Posterior vena cava (tissue), 2 donors: ENCODE measurements at places on chromosomes 7 and 10. TPM values are rescaled to one million over a fixed set of nuclear protein-coding genes. Genes with fewer than 3 reads are reported as not detected.

The FKBP6 gene
- not detected for total RNA-seq

The MUC12 gene
- total RNA-seq, result 0.62 TPM

The COL17A1 gene
- 0.88 TPM for total RNA-seq

The SUN3 gene
- not detected for total RNA-seq

The NFKB2 gene
- 21.5 TPM for total RNA-seq

The SEMA3D gene
- total RNA-seq, result 21.4 TPM

The STK31 gene
- total RNA-seq, result 0.62 TPM

DNA sequence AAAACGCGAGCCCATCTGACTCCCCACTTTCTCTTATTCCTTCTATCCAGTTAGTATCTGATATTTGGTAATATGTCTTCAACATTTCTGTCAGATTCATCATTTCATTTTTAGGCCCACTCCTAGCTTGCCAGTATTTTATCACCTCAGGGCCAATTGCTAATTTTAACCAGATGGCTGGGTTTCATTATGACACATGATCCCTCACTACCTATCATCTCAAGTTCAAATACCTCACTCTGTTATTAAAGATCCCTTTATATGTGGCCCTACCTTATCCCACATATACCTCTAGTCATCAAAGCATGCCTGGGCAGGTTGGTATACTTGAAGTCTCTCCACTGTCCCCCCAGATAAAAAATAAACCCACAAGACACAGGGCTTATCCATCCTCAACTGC lies 104.9 kb downstream of the RNLS start:
- no peak for DNase-seq

GRCh38 chr10:109912335-109913281 lies 10.7 kb downstream of the XPNPEP1 start:
- no peak for DNase-seq

DNA sequence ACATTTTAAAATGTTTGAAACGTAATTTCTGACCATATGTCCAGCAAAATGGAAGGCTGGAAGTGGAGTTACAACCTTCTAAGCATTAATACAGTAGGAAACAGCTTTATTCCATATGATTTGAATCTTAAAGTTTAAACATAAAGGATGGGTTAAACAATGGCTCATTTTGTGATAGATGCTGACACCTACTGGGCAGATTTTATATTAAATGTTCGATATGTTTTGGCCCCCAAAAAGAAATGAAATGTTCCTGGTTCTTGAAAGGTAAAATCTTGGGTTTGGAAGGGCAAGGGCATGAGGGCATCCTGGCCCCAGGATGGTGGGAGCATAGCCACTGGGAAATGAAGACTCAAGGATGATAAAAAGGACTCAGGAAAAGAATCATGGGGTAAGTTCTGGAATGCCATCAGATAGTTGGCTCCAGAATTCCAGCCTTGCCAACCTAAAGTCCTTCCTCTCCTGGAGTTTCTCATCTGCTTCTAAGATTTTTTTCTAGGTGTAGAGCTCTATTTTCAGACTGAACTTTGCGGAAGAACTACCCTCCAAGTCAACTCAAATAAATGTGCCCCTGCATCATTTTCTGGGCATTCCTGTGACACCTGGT lies 34.6 kb upstream of the SLC35G1 start:
- DNase-seq, result no peak

- no peak for DNase-seq
These were observed 129.9 kb upstream of the TAC1 start for GRCh38 chr7:97601931-97602457.

- no peak for DNase-seq
These were observed 205.3 kb downstream of the ARHGAP21 start for GRCh38 chr10:24518411-24518810.

DNA sequence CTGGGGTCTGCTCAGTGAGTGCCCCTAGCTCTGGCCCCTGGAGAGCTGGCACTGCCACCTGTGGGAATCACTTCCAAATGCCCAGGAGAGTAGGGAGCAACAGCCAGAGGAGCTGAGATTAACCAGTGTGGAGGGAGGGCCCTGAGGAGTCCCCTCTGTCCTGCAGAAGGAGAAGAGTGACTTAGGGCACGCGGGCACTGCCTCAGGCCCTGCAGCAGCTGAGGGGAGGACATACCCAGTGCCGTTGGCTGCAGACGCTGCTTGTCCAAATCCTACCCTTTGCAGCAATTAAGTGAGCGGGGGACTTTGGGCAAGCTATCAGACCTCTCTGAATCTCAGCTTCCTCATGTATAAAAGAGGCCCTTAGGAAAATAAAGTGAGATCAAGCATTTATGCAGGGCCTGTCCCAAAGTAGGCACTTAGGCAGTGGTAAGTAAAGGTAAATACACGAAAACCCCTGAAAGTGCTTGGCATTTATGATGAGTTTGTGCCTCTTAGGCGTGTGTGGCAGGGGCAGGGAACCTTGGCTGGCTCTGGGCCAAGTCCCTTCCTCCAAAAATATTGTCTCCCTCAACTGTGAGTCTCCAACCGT lies 16.9 kb downstream of the PRF1 start:
- DNase-seq, result no peak

DNA sequence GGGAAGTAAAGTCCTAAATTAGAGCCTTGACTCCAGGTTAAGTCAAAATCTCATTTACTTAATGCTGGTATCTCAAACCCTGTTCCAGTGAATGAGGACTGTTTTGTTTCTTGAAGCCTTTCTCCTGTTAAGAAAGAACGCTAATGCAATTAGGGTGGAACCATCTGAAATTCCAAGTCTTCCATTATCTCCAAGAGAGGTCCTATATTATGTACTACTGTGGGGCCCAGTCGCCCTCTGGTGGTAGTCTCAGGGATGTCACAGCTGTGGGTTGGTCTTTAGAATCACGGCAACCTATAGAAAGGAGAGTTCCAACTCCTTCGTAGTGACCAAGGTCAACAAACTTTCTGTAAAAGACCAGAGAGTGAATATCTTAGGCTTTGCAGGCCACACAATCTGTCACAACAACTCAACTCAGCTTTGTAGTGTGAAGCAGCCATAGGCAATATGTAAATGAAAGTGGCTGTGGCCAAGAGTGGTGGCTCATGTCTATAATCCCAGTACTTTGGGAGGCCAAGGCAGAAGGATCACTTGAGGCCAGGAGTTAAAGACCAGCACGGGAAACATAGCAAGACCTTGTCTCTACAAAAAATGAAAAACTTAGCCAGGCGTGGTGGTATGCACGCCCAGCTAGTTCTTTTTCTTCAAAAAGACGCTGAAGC lies 9.3 kb downstream of the RPP38 start:
- DNase-seq, result no peak

DNA sequence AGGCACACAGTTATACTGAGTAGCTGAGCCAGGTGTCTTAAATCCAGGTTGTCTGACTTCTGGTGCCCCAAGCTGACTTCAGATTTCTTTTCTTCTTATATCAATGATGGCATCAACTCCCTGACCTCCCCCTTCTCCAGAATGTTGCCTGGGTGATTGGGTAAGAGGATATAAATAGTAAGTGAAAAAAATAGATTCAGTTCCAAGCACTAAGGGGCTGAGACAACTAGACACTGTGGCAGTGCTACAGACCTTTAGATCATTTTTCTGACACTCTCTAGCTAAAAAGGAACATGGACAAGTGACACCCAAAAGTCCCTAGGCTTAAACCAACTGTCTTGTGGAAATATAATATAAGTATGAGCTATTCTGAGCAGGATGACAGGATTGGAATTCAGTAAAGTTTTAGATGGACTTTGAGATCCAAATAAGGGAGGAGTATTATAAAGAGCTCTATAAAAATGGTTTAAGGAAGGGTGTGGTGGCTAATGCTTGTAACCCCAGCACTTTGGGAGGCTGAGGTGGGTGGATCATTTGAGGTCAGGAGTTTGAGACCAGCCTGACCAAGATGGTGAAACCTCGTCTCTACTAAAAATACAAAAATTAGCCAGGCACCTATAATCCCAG lies 589.1 kb upstream of the GALNT17 start:
- DNase-seq, result no peak

- no peak for DNase-seq
These were observed 212.6 kb upstream of the FRMD4A start for GRCh38 chr10:14543046-14543903.
